SJSA1 (cell line): ENCODE measurements at places on chromosomes 12 and 14.

DNA sequence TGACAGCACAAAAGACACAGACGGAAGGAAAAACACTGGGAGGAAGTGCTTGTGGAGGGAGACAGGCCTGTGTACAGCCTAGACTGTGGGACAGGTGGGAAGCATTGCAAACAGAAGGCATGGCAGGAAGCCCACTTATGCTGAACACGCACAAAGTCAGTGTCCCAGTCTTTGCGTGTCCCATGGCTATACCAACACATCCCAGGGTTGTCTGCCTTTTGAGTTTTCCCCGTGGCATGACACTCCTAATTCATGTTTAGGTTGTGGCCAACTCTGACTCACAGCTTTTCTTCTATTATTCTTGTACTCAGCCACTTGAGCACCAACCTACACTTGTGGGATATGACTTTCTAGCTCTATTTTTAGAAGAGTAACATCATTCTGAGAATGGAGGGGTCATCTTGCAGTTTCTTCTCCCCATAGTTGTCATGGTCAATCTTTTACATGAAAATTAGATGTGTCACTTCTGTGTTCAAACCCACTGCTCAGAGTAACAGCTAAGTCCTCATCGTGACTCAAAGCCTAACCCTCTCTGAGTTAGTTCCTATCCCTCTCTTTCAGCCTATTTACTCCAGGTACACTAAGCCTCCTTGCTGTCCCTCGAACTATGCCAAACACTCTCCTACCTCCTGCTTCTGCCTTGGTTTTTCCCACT is 27.5 kb upstream of the JPH4 start:
- no peaks in the 10 kb centered on the region for H3K36me3 ChIP-seq
- DNase-seq, result no peak
- peaks cover 9% of the 10 kb centered on the region for H3K27me3 ChIP-seq
- no peak overlapping the region for H3K4me3 ChIP-seq
- peaks cover 5% of the 10 kb centered on the region; the same call in 1 of the 2 replicates for H3K4me1 ChIP-seq
- H3K27ac ChIP-seq, result no peak overlapping the region

DNA sequence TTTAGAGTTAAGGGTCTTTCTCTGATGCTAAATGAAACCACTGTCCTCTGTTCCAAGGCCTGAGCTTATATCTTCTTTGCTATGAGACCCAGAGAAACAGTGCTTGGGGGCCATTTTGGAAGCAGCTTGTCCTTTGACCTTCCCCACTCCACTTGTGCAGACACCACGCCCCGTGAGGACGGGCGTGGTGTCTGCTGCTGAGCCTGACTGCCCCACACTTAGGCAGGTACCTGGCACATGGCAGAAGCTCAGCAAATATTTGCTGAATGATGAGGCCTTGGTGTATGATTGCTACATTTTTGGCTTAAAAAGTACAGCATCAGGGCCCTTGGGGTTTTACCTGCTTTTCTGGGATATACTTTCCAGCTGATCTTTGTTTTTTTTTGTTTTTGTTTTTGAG is 69.9 kb downstream of the RASSF3 start:
- no peaks in the 10 kb centered on the region for H3K27me3 ChIP-seq
- peaks cover 24% of the 10 kb centered on the region for H3K4me1 ChIP-seq
- H3K36me3 ChIP-seq, result peaks cover 6% of the 10 kb centered on the region
- no peak overlapping the region for H3K4me3 ChIP-seq

DNA sequence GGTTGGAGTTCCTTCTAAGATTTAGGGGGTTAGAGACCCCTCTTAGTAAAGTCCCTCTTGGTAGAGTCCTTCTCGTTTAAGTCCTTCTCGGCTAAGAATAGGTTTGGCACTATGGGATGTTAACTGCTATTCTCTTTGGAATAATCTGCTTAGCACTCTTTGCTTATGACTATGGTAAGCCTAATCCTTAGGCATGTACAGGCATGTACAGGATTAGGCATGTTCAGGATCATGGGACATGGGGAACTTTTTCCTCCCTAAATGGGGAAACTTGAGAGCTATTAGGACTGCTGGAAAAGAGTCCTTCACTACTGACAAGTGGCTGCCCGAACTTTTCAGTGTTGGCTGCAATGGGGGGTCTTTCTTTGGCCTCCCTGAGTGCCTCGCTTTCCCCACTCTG is 193.3 kb downstream of the TMEM117 start:
- no peak overlapping the region for H3K4me3 ChIP-seq
- no peak for DNase-seq
- no peaks in the 10 kb centered on the region for H3K4me1 ChIP-seq

- no peaks in the 10 kb centered on the region for H3K27me3 ChIP-seq
- DNase-seq, result no peak
- H3K4me1 ChIP-seq, result peaks cover 30% of the 10 kb centered on the region
- H3K4me3 ChIP-seq, result no peak overlapping the region
- H3K36me3 ChIP-seq, result no peaks in the 10 kb centered on the region
- H3K27ac ChIP-seq, result no peak overlapping the region
These were observed 3.6 kb upstream of the IGFBP6 start for GRCh38 chr12:53093777-53094393.
